ENCODE measurements at places on chromosomes 6 and 20.

DNA sequence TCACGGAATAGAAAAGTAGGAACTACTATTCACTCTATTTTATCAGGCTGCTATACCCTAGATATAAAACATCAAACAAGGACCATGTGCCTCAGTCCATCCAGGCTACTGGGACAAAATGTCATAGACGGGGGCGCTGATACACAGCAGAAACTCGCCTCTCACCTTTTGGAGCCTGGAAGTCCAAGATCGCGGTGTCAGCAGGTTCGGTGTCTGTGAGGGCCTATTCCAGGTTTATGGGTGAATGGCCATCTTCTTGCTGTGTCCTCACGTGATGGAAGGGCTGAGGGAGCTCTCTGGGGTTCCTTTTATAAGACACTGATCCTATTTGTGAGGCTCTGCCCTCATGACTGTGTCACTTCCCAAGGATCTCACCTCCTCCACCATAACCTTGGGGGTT is 89.5 kb downstream of the DLL1 start:
- no peak for DNase-seq

DNA sequence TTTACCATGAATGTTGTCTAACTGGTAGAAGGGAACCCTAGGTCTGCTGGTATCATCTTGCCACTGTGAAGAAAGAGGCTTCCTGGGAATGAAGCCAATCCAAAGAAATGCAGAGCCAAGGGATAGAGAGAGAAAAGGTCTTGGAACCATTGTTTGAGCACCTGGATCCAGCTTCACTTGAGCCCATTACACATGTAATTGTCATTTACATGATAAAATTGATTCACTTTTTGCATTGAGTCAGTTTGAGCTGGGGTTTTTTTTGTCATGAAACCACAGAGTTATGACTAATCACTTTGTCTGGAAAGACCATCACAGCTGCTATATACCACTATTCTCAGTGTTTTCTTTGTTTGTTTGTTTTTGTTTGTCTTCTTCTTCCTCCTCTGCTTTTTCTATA is 112.3 kb downstream of the CBLN4 start:
- DNase-seq: no peak

GRCh38 chr6:168992446-168993144 is 261.1 kb downstream of the THBS2 start:
- no peak for DNase-seq

- DNase-seq: no peak
Observed at GRCh38 chr6:169022079-169022478, 231.6 kb downstream of the THBS2 start.

GRCh38 chr6:138109042-138109997 is 2.1 kb upstream of the PERP start:
- DNase-seq: no peak

GRCh38 chr6:20744911-20745557 is 210.8 kb downstream of the CDKAL1 start:
- DNase-seq: peak; percentile 19

- no peak for DNase-seq
Observed at GRCh38 chr20:6703656-6704055, 63.8 kb upstream of the BMP2 start.

- no peak for DNase-seq
Observed at GRCh38 chr6:17938901-17939300, 48.5 kb downstream of the KIF13A start.

DNA sequence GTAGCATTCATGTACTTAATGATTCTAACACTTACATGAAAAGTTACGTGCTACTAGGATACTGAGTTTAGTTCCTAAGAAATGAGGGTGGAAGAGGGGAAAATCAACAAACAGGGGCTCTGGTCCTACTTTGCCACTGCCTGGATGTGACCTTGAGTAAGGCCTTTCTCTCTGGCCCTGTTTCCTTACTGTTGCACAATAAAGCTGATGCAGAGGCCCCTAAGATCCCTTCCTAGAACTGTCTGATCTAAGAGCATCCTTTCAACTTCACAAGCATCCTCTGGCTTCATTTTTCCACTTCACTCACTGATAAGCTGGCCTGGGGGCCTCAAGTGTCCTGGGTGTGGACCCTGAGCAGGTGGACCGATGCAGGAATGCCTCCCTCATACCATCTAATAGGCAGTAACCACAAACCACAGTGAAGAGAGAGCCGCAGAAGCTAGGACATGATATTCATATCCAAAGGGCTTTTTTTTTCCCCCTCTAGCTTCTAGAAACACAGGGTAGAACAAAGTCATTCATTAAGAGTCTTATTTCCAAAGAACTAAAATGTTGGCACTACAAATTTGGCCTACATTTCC is 21.6 kb downstream of the FKBP1A start:
- no peak for DNase-seq

GRCh38 chr6:79632580-79632979 is 1.5 kb downstream of the SH3BGRL2 start:
- no peak for DNase-seq

GRCh38 chr6:166258854-166259276 is 49.3 kb downstream of the PRR18 start:
- no peak for DNase-seq

- no peak for DNase-seq
Observed at GRCh38 chr20:25398376-25399036, 7.9 kb upstream of the ABHD12 start.

DNA sequence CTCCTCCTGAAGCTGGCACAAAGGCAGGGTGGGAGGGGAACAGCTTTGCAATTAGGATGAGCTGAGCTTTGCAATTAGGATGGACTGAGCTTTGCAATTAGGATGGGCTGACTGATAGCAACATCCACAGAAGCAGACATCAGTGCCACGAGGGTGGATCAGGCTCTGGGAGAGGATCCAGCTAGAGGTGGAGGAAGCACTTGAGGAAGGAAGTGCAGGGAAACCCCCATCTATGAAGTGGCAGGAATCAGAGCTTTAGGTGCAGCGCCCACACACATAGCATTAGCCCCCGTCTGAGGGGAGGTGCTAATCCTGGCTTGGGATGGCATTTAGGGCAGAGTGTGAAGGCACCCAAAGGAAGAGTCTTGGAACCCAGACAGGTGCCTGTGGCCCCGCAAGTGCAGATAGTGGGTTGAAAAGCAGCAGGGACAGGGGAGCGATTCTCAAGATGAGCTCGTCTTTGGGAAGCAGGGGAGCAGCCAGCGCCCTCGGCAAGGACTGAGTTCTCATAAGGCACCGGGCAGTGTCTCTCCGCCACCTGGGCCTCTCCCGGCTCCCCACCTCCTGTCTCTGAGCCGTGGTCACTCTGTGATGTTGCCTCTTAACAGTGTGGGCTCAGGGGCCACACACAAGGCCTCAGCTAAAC is 12.0 kb upstream of the THBS2 start:
- no peak for DNase-seq

DNA sequence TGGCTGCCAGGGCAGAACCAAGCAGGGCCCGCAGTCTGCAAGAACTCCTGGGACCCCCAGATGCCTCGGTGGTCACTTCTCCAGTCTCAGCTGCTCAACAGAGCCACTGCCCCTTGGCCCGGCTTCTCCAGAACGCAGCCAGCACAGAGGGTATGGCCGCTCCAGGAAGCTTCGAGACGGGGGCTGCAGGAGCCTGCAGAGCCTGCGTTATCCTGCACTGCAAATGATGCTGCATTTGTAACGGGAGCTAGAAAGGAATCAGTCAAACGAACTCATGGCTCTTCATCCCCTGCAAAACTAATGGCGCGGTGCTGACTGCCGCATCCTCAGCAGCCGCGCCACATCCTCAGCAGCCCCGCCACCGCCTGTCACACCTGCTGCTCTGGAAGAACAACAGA is 254.9 kb downstream of the TAF4 start:
- DNase-seq: no peak

- DNase-seq: no peak
Observed at GRCh38 chr20:19872001-19872400, 113.9 kb downstream of the RIN2 start.

GRCh38 chr6:7042056-7042653 is 65.6 kb upstream of the RREB1 start:
- DNase-seq: no peak

DNA sequence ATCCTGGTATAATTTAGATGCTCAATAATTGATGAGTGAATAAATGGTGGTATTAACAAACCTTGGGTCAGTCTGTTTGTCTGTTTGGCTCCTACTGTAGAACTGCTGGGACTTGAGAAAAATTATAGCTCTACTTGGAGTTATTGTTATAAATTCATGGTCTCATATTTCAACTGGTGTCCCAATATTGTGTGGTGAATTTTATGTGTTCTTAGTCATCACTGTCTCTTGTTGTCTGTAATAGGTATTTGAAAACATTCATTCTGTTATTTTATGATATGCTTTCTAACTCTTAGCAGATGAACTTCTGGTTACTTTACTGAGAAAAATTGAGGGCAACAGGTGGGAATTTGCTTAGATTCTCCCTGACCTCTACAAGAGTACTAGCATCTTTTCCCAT is 221.4 kb downstream of the CDKAL1 start:
- no peak for DNase-seq

DNA sequence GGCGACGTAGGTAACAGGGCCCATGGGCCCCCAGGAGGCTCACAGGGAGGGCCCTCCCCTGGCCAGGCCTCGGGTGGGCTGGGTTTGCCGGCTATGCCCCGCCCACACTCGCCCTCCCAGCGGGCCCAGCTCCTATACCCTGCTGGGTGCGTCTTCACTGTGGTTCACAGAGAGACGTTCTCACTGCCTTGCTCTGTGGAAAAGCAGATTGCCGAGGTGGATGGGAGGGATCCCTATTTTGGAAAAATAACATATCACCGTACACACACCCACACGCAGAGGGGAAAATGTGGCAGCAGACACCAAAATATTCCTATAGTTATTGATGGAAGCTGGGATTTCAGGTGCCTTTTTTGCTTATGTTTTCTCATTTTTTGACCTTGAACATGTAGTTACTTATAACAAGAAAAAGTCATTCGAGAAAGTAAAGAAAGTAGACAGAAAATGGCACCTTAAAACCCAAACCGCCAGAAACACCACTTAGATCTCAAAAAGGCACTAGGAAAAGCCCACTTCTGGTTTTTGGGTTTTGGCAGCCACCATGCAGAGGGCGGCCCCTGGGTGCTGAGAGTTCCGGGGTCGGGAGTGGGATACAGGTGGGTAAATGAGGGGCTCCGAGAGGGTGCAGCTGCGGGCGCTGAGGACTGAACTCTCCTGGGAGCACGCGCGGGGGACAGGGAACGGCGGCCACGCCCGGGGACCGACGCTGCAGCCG is 49.4 kb downstream of the TMEM242 start:
- DNase-seq: no peak

DNA sequence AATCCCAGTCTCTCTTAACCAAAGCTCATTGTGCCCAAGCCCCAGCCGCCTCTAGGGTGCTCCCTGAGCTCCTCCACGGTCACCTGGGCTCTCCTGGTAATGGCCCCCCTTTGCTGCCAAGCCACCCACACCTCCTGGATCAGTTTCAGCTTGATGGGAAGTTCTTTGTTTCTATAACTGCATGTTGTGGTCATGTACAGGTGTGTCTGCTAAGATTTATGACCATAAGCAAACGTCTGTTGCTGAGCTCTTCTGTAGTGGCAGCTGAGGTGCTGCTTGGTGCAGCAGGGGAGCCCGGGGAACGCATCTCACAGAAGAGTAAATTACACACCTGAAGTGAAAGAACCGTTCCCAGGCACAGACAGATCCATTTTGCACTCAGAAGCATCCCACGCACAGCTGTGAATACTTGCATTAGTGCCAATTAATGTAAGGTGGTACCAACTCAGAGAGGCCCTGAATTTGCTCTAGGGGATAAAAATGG is 194.6 kb upstream of the ARID1B start:
- DNase-seq: peak; percentile 83

- DNase-seq: no peak
Observed at GRCh38 chr20:41167118-41167470, 29.8 kb downstream of the PLCG1 start.
